H9 (cell line): ENCODE measurements at places on chromosomes 2 and 18.

DNA sequence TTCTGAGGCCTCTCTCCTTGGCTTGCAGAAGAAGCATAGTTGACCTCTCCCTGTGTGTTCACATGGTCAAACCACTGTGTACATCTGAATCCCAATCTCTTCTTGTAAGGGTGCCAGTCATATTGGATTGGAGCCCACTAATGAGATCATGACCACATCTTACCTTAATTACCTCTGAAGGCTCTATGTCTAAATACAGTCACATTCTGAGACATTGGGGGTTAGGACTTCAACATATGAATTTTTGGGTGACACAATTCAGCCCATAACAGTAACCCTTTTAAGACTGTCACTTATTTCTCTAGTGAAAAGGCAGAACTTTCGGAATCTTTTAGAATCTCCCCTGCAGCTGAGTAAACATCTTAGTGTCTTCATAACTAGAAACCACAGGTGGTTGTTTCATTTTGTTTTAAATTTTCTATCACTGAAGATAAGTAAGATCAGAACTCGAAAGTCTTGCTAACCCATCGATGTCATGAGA is 33.3 kb downstream of the BMP10 start:
- DNase-seq = no peak

DNA sequence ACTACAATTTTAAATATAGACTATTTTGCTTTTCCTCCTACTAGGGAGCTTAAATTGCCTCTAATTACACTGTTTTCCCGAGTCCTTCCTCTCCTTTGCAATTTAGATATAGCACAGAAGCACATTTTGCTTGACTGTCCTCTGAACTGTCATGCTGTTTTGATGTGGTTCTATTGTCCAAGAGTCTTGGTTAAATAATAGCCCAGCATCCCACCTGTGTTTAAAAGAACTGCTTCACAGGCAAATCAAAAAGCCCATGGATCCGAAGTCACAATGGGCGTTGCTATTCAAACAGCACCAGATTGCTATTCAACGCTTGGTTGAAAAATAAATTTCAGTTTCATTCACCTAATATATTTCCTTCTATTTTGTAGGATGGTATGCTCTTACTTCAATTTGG is 22.3 kb upstream of the ACTR3 start:
- no peak for DNase-seq

DNA sequence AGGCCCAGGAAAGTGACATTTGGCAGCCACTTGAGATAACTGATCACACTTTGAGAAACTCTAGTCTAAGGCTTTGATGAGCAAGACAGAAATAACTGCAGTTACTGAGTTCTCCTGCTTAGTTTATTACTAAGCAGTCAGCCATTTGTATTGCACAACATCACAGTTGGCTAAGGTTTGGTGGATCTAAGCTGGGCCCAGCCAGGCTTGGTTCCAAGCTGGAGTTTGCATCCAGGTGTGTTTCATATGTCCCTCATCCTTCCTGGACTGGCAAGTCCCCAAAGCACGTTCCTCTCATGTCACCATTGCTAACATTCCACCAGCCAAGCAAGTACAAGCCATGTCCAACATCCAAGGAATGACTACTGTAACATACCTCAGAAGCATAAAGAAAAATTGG is 71.3 kb upstream of the ZNF532 start:
- no peak for DNase-seq

DNA sequence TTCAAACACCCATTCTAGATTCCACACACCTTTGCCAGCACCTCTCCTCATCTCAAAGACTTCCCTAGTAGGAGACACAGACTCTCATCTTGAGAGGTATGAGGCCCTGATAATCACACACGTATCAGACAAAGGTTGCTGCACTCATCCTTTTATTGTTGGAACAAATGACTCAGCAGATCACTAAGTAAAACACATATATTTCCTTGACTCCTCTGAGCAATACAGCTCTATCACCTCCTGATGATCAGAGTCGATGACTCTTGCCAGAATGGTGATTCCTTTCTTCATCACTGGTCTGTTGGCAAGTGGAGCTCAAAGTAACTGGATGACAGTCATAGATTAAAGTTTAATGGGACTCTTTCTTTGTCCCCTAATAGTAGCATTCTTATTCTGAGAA is 1049.2 kb upstream of the ZEB2 start:
- DNase-seq = no peak

DNA sequence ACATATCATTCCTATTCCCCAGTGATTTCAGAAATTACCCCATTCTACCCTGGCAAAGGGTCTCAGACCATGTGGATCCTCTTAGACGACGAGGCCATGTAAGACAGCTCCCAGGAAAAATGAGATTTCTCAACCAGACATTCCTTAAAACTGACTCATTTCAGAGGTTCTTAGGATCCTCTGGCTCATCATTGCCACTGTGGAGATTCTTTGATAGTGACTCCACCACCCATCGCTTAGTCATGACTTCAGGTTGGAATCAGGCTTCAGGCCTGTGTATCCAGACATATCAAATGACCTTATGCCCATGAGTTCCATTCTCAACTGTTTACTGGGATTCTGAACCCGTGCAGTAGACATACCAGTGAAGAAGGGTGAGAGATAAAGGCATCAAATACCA is 245.6 kb upstream of the TCF4 start:
- DNase-seq = no peak

- no peak for DNase-seq
Measured at GRCh38 chr2:237180187-237180586, 94.5 kb downstream of the COPS8 start.

DNA sequence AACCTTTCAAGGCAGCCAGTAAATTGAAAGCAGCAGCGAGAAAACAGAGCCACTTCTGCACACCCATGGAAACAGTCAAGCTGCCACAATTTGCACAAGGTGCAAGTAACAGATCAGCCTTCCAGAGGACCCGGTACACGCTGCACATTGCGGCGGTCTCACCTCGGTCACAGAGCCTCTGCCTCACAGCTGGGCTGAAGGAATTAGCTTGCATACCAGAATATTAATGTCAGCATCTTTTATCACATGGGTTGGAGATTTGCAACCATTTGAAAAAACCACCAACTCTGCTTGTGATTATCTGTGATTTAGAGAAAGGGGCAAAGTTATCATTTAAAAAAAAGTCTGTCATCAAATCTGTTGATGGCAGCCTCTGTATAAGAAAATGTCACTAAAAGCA is 330.5 kb upstream of the TCF4 start:
- DNase-seq = no peak

DNA sequence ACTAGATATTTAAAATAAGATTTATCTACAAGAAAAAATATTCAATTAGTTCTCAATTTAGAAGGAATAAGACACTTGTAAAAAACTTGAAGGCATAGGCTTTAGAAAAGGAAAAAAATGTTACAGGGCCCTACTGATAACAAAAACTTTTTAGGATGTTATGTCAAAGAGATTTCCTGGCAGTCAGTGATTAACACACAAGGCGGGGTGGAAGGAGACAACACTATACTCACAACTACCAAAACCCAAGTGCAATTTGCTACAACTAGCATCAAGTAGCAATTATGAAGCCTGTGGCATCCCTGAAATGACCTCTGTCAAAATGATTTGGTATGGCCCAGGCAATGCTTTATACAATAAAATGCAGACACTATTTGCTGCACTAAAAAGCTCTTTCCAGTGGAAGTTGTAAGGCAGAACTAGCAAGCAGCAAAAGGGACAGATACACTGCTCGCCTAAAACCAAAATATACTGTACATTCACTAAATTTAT is 15.3 kb downstream of the STRN start:
- no peak for DNase-seq

DNA sequence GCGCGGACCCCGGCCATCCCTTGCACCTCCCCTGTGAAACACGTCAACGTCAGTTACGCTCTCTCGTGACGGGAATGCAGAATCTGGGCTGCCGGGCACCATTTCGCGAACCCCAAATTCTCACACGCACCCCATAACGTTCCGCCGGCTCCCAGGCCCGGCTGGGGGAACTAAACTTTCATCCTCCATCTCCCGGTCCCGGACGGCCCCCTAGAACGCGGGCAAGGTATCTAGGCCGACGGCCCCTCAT is 544 bp downstream of the DNAJC27 start:
- peak; percentile 30 for DNase-seq

- no peak for DNase-seq
Measured at GRCh38 chr2:45862843-45863242, 211.4 kb downstream of the PRKCE start.

DNA sequence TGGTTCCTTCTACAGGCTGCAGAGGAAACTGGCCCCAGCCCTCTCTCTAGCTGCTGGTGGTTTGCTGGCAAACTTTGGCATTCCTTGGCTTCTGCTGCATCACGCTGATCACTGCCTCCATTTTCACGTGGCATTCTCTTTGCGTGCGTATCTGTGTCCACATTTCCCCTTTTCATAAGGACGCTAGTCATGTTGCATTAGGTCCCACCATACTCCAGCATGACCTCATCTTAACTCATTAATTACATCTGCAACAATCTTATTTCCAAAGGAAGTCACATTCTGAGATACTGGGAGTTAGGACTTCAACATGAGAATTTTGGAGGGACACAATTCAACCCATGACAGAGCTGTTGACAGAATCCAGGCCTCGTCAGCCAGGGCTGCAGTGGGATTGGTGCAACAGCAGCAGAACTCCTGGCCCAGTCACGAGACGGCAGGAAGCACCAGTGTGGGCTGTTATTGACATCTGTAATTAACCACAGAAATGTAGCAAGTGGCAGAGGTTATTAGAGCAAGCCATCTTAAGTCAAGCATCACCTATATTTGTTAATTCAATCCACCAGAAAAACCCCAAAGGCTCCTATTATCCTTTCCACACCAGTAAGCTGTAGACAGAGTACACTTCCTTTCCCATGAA is 132.4 kb downstream of the TMEM163 start:
- DNase-seq = no peak

GRCh38 chr2:149488706-149489440 is 98.7 kb downstream of the MMADHC start:
- no peak for DNase-seq

DNA sequence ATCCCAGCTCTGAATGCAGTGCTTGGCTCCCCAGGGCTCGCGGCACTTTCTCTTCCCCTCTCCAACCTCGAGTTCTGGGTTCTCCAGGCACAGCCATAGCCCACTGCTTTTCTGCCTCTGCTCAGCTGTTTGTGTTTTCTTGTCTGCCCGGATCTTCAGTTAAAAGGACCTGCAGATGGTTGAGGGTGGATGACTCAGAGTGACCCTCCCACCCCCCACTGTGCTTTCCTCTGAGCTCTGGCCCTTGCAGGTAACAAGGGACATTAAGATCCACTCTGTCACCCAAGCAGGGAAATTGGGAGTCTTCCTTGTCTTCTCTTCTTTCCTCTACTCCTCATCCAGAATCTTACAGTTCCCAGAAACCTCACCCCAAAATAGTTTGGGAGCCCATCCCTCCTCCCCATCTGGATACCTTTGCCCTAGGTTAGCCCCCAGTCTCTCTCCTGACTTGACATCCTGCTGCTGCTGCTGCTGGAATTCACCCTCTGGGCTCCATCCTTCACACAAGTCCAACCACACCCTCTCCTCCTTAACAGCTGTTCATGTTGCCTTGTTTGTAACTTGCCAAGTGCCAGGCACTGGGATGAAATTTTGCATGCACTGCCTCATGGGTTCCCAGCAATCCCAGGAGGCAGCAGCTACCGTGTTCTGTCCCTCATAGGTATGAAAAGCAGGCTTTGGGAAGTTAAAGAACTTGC is 157.9 kb upstream of the TTC39C start:
- DNase-seq = no peak
